CD4-positive, CD25-positive, alpha-beta regulatory T cell (primary cell): ENCODE measurements at places on chromosomes 3 and 15.

GRCh38 chr3:175307642-175308041 lies 448.5 kb downstream of the NAALADL2 start:
- H3K27me3 ChIP-seq, result no peaks in the 10 kb centered on the region
- no peaks in the 10 kb centered on the region for H3K36me3 ChIP-seq
- H3K4me3 ChIP-seq, result no peak overlapping the region
- H3K4me1 ChIP-seq, result no peaks in the 10 kb centered on the region

- no peak overlapping the region for H3K27ac ChIP-seq
- H3K36me3 ChIP-seq, result no peaks in the 10 kb centered on the region
- H3K4me3 ChIP-seq, result peak overlapping the region; percentile 95
- peaks cover 27% of the 10 kb centered on the region for H3K4me1 ChIP-seq
- H3K27me3 ChIP-seq, result peaks cover 18% of the 10 kb centered on the region
Measured at GRCh38 chr15:62390791-62391640, 225.9 kb upstream of the C2CD4B start.

DNA sequence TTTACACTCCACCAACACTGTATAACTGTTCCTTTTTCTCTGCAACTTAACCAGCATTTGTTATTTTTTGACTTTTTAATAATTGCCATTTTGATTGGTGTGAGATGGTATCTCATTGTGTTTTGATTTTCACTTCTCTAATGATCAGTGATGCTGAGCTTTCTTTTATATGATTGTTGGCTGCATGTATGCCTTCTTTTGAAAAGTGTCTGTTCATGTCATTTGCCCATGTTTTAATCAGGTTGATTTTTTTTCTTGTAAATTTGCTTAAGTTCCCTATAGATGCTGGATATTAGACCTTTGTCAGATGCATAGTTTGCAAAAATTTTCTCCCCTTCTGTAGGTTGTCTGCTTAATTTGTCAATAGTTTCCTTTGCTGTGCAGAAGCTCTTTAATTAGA lies 263.0 kb downstream of the MBNL1 start:
- H3K4me3 ChIP-seq, result no peak overlapping the region
- H3K36me3 ChIP-seq, result no peaks in the 10 kb centered on the region
- DNase-seq, result no peak
- H3K27me3 ChIP-seq, result no peaks in the 10 kb centered on the region
- H3K4me1 ChIP-seq, result no peaks in the 10 kb centered on the region
- H3K27ac ChIP-seq, result no peak overlapping the region

DNA sequence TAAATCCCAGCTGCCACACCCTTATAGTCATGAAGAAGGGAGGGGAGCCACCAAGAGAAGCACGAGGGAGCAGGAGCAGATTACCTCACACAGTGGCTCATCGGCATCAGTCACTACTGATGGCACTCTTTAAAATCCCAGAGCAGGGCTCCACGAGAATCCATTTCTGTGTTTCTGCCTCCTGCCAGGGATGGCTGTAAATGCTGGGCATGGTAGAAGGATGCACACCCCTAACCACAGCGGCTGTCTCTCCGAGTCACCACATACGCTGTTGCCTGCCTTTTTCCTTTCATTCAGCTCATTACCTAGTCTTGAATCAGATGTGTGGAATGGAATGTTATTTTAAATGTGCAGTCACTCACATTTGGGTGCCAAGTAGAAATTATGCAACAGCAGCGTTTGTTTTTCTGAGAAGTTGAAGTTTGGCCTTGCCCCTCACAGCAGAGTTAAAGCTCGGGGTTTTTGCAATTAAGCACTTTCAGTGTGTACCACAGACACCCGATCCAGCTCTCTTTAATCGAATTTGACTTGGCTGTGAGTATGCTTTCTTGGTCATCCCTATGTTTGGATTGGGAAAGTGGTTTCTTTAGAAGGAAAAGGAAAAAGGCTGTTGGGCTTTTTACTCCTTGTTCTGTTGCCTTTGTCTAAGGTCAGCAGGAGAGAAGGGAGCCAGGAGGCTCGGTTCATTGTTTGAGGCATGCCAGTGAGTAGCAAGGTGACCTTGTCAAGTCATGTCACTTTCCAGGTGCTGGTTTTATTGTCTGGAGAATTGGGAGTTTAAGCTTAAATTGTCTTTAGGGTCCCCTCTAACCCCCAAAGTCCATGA lies 284.2 kb upstream of the TPM1 start:
- no peaks in the 10 kb centered on the region for H3K27me3 ChIP-seq
- DNase-seq, result no peak
- no peaks in the 10 kb centered on the region for H3K4me1 ChIP-seq
- H3K4me3 ChIP-seq, result no peak overlapping the region
- H3K27ac ChIP-seq, result no peak overlapping the region
- H3K36me3 ChIP-seq, result no peaks in the 10 kb centered on the region

GRCh38 chr3:123376451-123377242 lies 72.2 kb downstream of the ADCY5 start:
- no peaks in the 10 kb centered on the region for H3K36me3 ChIP-seq
- H3K27ac ChIP-seq, result no peak overlapping the region
- H3K27me3 ChIP-seq, result no peaks in the 10 kb centered on the region
- H3K4me3 ChIP-seq, result no peak overlapping the region

- H3K4me3 ChIP-seq, result no peak overlapping the region
- H3K36me3 ChIP-seq, result no peaks in the 10 kb centered on the region
Measured at GRCh38 chr3:48553361-48553760, 3.2 kb downstream of the PFKFB4 start.

DNA sequence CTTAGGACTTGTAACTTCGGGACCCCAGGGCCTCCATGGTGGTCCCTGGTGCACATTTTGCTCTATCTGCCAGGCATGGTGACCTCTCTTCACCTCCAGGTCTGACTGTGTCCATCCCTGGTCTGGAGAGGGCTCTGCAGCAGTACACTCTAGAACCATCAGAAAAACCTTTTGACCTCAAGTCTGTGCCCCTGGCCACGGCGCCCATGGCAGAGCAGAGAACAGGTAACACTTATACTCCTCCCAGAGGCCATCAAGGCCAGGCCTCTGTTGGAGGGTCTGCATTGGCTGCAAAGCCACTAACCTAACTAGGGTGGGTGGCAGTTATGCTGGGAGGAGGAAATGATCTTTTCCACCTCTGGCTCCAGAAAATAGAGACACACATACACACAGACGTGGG lies 10.3 kb upstream of the HMCES start:
- no peak overlapping the region for H3K4me3 ChIP-seq
- no peak overlapping the region for H3K27ac ChIP-seq
- no peak for DNase-seq
- no peaks in the 10 kb centered on the region for H3K27me3 ChIP-seq

DNA sequence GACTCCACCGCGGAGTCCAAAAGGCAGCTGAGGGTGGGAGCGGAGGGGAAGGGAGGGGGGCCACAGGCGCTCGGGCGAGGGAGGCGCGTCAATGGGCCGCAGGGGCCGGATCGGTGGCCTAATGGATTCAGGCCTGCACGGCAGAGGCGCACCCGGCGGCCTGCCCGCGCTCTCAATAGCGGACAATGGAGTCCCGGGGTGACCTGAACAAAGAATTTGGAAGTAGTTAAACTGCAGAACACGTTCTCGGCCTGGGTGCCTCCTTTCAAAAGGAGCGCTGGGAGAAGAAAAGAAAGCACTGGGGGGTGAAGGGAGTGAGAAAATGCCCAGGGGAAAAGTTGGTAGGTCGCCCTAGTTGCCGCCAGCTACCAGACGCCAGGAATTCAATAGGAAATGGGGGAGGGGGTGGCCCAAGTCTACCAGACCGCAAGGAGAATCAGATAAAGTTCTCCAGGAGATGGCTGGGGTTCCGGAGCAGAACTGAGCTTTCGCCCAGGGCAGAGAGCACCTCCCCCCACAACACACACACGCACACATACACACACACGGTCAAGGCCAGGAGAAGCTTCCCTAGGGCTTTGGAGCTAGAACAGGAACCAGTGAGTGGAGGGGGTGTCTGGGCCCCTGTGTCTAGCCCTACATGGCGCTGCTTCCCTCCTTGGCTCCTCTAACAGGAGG lies 25.8 kb upstream of the POLG start:
- DNase-seq, result no peak
- no peak overlapping the region for H3K4me3 ChIP-seq
- no peak overlapping the region for H3K27ac ChIP-seq

DNA sequence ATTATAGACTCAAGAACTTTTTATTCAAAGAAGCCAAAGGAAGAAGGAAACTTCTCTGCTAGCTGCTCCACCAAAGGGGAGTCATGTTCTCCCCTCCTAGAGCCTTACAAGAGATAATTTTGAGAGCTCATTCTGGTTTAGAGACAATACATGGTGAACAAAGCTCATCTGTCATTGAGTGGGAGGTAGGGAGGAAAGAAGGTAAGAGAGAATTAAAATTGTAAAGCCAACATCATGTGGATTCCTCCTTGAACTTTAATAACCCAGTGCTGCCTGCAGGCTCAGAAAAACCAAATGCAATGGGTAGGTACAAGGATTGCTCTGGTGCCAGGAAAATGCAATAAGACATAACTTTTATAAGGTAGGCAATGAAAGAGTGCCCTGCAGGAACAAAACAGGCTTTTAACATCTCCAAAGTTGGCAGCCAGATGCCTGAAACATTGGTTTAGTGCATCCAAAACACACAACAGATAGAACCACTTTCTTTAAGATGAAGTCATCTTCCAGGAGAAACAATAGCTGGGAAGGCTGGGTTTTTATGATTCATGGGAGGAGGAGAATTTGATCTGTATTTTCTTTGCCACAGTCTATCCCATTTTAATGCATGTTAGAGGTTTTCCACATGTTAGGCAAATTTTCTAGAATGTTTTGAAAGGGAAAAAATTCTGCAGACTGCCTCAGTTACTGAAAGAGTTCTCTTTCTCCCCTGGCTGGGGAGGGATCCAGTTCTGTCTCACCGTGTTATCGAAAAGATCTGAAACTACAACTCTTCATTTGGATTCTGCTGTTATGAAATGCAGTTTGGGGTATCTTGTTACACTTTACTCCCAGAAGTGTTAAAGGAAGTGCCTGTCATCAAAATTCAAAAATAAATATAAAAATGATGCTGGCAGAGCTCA lies 11.3 kb upstream of the ARHGEF3 start:
- peaks cover 37% of the 10 kb centered on the region for H3K4me1 ChIP-seq
- no peaks in the 10 kb centered on the region for H3K27me3 ChIP-seq
- no peak for DNase-seq
- peak overlapping the region; percentile 49 for H3K27ac ChIP-seq
- peak overlapping the region; percentile 26 for H3K4me3 ChIP-seq

DNA sequence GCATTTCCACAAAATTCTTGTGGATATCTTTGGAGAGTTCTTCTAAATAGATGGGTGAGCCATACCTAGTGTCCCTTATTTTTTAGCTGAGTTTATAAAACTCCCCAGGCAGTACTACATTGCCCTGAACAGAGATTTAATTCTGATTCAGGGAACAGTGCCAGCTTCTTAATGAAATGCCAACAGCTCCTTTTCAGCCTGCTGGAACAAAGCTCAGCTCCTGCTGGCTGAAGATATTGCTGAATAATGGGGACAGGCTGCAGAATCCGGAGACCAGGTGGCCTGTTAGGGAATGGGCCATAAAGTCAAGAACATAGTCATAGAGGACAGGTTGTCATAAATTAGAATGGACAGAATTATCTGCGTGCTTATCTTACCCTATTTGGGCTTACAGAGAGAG lies 8.9 kb downstream of the HGD start:
- no peak overlapping the region for H3K27ac ChIP-seq
- H3K27me3 ChIP-seq, result peaks cover 4% of the 10 kb centered on the region
- H3K4me1 ChIP-seq, result no peaks in the 10 kb centered on the region
- no peaks in the 10 kb centered on the region for H3K36me3 ChIP-seq
- no peak for DNase-seq
- no peak overlapping the region for H3K4me3 ChIP-seq

- H3K36me3 ChIP-seq, result no peaks in the 10 kb centered on the region
- no peaks in the 10 kb centered on the region for H3K4me1 ChIP-seq
- H3K4me3 ChIP-seq, result no peak overlapping the region
- H3K27me3 ChIP-seq, result peaks cover 2% of the 10 kb centered on the region
Measured at GRCh38 chr15:68489421-68489820, 57.5 kb upstream of the ITGA11 start.

- peak; percentile 24 for DNase-seq
- H3K27ac ChIP-seq, result no peak overlapping the region
- peaks cover 17% of the 10 kb centered on the region for H3K27me3 ChIP-seq
- no peaks in the 10 kb centered on the region for H3K36me3 ChIP-seq
- H3K4me3 ChIP-seq, result no peak overlapping the region
Measured at GRCh38 chr15:65980824-65981456, 111.6 kb downstream of the RAB11A start.

GRCh38 chr3:52240059-52240885 lies 1.3 kb upstream of the TWF2 start:
- H3K27ac ChIP-seq, result peak overlapping the region; percentile 90
- peak overlapping the region; percentile 80 for H3K4me3 ChIP-seq
- no peak for DNase-seq
- H3K27me3 ChIP-seq, result no peaks in the 10 kb centered on the region
- H3K36me3 ChIP-seq, result peaks cover 2% of the 10 kb centered on the region

- peaks cover 5% of the 10 kb centered on the region for H3K27me3 ChIP-seq
- H3K27ac ChIP-seq, result no peak overlapping the region
- DNase-seq, result no peak
- H3K36me3 ChIP-seq, result no peaks in the 10 kb centered on the region
- peaks cover 8% of the 10 kb centered on the region for H3K4me1 ChIP-seq
Measured at GRCh38 chr3:193780810-193781478, 187.9 kb downstream of the OPA1 start.

DNA sequence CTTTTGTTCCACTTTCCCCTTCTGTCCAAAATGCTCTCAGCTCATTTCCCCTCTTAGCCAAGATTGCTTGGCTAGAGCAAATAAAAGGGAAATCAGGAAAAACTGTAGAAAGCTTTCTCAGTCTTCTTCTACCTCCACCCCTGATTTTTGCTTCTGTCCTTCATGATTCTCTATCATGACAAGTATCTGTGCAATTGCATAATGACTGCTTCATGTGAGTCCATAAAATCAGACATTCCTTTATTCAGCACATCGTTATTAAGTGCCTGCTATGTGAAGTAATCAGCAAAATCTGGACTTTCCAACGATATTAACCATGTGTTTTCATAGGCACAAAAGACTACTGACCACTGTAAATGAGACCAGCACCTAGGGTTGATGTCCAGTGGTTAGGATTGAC lies 321.5 kb upstream of the CBLB start:
- DNase-seq, result no peak
- no peak overlapping the region for H3K4me3 ChIP-seq
- H3K27ac ChIP-seq, result no peak overlapping the region
- peaks cover 7% of the 10 kb centered on the region for H3K4me1 ChIP-seq
- no peaks in the 10 kb centered on the region for H3K27me3 ChIP-seq
- no peaks in the 10 kb centered on the region for H3K36me3 ChIP-seq

GRCh38 chr3:27533718-27534573 lies 49.8 kb upstream of the SLC4A7 start:
- peak; percentile 20 for DNase-seq
- H3K27ac ChIP-seq, result no peak overlapping the region
- peak overlapping the region; percentile 62 for H3K4me3 ChIP-seq
- H3K27me3 ChIP-seq, result no peaks in the 10 kb centered on the region
- H3K4me1 ChIP-seq, result peaks cover 16% of the 10 kb centered on the region

DNA sequence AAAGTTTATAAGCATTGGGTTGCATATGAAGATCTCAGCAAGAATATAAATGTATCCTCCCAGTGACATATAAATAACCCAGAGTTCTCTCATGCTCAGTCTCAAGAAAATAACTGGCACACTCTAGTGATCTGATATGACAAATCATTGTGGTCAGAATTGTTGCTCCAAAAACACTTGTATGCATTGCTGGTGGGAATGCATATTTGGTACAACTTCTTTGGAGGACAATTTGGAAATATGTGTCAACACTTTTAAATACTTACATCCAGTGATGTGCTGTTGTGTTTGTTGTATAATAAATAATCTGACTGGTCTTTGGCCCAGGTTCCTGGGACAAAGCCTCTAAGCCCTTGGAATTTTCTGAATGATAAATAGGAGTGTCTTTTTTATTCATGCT lies 66.7 kb upstream of the STT3B start:
- peaks cover 18% of the 10 kb centered on the region for H3K4me1 ChIP-seq
- H3K36me3 ChIP-seq, result no peaks in the 10 kb centered on the region
- H3K27me3 ChIP-seq, result no peaks in the 10 kb centered on the region
- no peak for DNase-seq
- H3K4me3 ChIP-seq, result no peak overlapping the region
